Heart left ventricle (tissue), 16 donors: ENCODE measurements at places on chromosomes 6 and 20.

DNA sequence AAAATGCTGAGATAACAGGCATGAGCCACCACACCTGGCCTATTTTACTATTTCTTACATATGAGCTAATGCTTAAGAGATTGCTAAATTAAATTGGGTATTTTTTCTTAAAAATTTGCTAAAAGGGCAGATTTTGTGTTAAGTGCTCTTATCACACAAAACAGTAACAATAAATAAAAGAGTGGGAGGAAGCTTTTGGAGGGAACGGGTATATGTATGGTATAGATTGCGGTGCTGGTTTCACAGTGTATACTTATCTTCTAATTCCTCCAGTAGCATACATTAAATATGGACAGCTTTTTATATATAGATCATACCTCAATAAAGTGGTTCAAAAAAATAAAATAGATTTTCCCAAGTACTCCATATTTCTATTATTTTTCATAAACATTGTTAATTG, 39.4 kb upstream of the FABP7 start:
- DNase-seq: no peak
- no peak overlapping the region for H3K27ac ChIP-seq
- no peaks in the 10 kb centered on the region for H3K4me1 ChIP-seq
- H3K36me3 ChIP-seq: no peaks in the 10 kb centered on the region

- no peaks in the 10 kb centered on the region for H3K27me3 ChIP-seq
- H3K4me3 ChIP-seq: no peak overlapping the region
- no peaks in the 10 kb centered on the region for H3K4me1 ChIP-seq
- no peaks in the 10 kb centered on the region for H3K36me3 ChIP-seq
- no peak overlapping the region for H3K27ac ChIP-seq
Observed at GRCh38 chr20:45607810-45608209, 21.7 kb upstream of the WFDC10A start.

DNA sequence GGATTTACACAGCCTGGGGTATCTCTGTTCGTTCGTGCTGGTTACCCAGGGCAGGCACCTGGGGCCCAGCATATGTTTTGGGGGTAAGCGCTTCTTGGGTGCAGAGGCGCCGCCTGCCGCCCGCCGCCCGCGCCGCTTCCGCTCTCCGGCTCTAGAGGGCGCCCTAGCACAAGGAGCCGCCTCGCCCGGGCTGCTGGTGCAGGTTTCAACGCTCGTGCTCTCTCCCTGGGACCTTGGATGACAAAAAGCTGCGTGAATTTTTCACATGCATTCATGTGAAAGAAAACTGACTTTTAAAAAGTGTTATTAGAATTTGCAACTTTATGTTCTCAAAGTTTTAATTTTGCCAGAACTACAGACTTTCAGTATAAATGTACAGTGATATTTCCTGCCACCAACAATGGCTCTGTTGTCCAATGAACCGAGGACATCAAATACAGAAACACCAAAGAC, 32.5 kb downstream of the PRR18 start:
- H3K27me3 ChIP-seq: peaks cover 9% of the 10 kb centered on the region
- no peak overlapping the region for H3K27ac ChIP-seq
- DNase-seq: peak; percentile 65
- no peaks in the 10 kb centered on the region for H3K36me3 ChIP-seq
- no peaks in the 10 kb centered on the region for H3K4me1 ChIP-seq
- no peak overlapping the region for H3K4me3 ChIP-seq

DNA sequence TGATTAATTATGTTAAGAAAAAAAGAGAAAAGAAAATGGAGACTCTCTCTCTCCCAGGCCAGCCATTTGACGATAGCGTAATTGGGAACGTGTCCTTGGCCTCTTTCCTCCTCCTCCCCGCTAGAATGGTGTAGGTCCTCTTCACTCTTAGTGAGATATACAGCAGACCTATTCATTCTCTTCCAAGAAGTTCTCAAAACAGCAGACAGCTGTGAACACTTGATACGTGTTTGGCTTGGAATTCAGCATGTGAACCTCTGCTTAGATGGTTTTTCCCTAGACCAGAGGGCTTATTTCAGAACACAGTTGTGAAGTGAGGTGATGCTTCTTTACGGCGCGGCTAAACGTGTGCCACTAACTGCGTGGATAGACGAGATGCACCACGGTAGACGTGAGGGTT, 32.6 kb upstream of the TULP4 start:
- no peak overlapping the region for H3K4me3 ChIP-seq
- H3K27ac ChIP-seq: no peak overlapping the region
- H3K27me3 ChIP-seq: no peaks in the 10 kb centered on the region
- no peak for DNase-seq

- H3K4me1 ChIP-seq: peaks cover 27% of the 10 kb centered on the region
- H3K4me3 ChIP-seq: no peak overlapping the region
- no peaks in the 10 kb centered on the region for H3K36me3 ChIP-seq
- H3K27ac ChIP-seq: peak overlapping the region; percentile 39
- no peak for DNase-seq
Observed at GRCh38 chr6:157768304-157768703, 54.7 kb upstream of the SNX9 start.

- no peaks in the 10 kb centered on the region for H3K36me3 ChIP-seq
- no peaks in the 10 kb centered on the region for H3K4me1 ChIP-seq
- H3K27me3 ChIP-seq: no peaks in the 10 kb centered on the region
Observed at GRCh38 chr20:23995905-23996666, 7.5 kb upstream of the GGTLC1 start.

GRCh38 chr6:23728707-23729106, 397.3 kb upstream of the NRSN1 start:
- no peak for DNase-seq
- no peaks in the 10 kb centered on the region for H3K27me3 ChIP-seq
- no peak overlapping the region for H3K27ac ChIP-seq
- no peaks in the 10 kb centered on the region for H3K4me1 ChIP-seq
- no peak overlapping the region for H3K4me3 ChIP-seq

- DNase-seq: no peak
- H3K36me3 ChIP-seq: no peaks in the 10 kb centered on the region
- H3K4me1 ChIP-seq: no peaks in the 10 kb centered on the region
- H3K4me3 ChIP-seq: no peak overlapping the region
- no peak overlapping the region for H3K27ac ChIP-seq
Observed at GRCh38 chr20:47717421-47717820, 67.9 kb downstream of the SULF2 start.

- no peak overlapping the region for H3K27ac ChIP-seq
- no peaks in the 10 kb centered on the region for H3K36me3 ChIP-seq
- no peak overlapping the region for H3K4me3 ChIP-seq
- DNase-seq: no peak
- H3K4me1 ChIP-seq: no peaks in the 10 kb centered on the region
Observed at GRCh38 chr6:106163446-106163965, 77.4 kb downstream of the PRDM1 start.

DNA sequence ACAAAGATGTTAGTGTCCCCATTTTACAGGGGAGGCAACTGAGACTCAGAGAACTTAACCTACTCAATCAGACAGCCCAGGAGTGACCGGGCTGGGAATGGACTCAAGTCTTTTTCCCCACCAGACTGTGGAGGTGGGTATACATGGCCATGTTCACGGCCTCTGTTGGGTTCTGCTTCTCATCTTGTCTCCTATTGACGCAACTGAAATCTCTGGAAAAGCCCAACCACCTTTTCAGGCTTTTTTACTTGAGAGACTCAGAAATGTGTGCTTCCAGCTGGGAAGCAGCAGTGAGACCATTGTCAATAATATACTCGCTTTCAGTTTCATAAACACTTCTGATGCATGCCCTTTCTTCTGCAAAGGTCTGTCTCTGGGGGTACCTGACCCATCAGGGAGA, 70.7 kb downstream of the SOBP start:
- peak; percentile 32 for DNase-seq
- peak overlapping the region; percentile 68 for H3K27ac ChIP-seq
- no peak overlapping the region for H3K4me3 ChIP-seq
- no peaks in the 10 kb centered on the region for H3K36me3 ChIP-seq

- DNase-seq: peak; percentile 3
- no peaks in the 10 kb centered on the region for H3K4me1 ChIP-seq
- H3K4me3 ChIP-seq: no peak overlapping the region
- no peak overlapping the region for H3K27ac ChIP-seq
Observed at GRCh38 chr6:40343877-40344565, 243.1 kb downstream of the LRFN2 start.

DNA sequence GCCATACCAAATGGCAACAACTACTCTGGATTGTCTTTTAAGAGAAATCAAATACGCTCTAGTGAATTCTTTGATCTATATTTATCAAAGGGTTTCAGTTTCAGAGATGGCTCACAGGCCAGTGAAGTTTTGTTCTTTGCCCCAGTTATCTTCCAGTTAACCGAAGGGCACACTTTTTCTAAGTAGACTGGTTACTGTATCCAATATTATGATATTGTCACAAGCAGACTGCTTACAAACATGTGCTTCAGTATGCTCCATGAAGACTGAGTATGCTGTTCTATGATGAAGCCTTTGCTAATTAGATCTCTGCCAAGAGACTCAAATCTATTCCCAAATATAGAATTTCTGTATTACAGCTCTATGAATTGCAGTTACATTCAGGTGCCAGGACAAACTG, 181.1 kb downstream of the REV3L start:
- H3K27me3 ChIP-seq: no peaks in the 10 kb centered on the region
- no peak overlapping the region for H3K27ac ChIP-seq
- DNase-seq: no peak
- H3K4me3 ChIP-seq: no peak overlapping the region
- H3K36me3 ChIP-seq: peaks cover 58% of the 10 kb centered on the region

DNA sequence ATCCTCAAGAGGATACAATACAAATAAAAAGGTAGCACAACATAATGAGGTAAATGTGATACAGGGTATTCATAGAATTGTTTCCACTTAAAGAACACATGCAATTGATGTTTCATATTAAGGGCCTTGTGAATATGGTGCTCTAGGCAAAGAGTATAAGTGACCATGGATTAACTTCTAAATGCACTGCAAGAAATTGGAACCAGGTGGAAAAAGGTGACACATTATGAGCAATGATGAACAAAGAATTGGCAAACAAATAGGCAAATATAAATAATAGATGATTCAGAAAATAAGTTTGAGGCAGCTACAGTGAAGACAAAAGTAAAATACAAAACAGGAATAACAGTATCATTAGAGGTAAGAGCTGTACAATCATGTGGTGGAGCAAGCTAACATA, 192.0 kb downstream of the GRIK2 start:
- no peak overlapping the region for H3K27ac ChIP-seq
- no peak overlapping the region for H3K4me3 ChIP-seq
- H3K4me1 ChIP-seq: no peaks in the 10 kb centered on the region
- no peaks in the 10 kb centered on the region for H3K27me3 ChIP-seq
- H3K36me3 ChIP-seq: no peaks in the 10 kb centered on the region

DNA sequence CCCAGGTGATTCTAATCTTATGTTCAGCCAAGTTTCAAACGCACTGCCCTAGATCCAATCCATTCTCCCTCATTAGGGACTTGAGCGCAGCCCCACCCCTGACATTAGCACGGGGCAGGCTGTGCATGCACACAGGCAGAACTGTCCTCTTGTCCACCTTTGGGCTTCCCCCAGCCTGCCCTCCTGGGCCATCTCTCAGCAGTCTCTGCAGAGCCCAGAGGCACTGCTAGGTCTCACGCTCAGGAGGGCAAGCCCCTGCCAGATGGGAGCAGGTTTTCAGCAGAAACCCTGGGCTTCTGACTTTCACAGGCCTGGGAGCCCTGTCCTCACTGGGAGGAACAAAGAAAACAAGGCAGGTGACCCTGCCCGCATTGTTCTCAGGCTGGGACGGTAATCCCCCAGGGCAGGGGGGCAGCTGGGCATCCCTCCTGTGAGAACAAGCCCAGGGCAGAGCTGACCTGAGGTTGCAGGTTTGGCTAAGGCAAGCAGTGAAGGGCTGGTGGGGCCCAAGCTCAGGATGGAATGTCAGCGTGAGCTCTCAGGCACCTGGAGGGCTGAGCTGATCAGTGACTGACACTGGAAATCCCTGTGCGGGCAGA, 24.5 kb downstream of the KCNK5 start:
- no peaks in the 10 kb centered on the region for H3K36me3 ChIP-seq
- H3K4me3 ChIP-seq: no peak overlapping the region
- no peaks in the 10 kb centered on the region for H3K4me1 ChIP-seq
- no peak overlapping the region for H3K27ac ChIP-seq

- no peaks in the 10 kb centered on the region for H3K4me1 ChIP-seq
- no peaks in the 10 kb centered on the region for H3K27me3 ChIP-seq
- peaks cover 6% of the 10 kb centered on the region for H3K36me3 ChIP-seq
- no peak for DNase-seq
- no peak overlapping the region for H3K27ac ChIP-seq
Observed at GRCh38 chr20:35240811-35241293, 14.4 kb downstream of the MMP24 start.

GRCh38 chr6:134698228-134698627, 251.7 kb downstream of the ALDH8A1 start:
- no peak overlapping the region for H3K27ac ChIP-seq

DNA sequence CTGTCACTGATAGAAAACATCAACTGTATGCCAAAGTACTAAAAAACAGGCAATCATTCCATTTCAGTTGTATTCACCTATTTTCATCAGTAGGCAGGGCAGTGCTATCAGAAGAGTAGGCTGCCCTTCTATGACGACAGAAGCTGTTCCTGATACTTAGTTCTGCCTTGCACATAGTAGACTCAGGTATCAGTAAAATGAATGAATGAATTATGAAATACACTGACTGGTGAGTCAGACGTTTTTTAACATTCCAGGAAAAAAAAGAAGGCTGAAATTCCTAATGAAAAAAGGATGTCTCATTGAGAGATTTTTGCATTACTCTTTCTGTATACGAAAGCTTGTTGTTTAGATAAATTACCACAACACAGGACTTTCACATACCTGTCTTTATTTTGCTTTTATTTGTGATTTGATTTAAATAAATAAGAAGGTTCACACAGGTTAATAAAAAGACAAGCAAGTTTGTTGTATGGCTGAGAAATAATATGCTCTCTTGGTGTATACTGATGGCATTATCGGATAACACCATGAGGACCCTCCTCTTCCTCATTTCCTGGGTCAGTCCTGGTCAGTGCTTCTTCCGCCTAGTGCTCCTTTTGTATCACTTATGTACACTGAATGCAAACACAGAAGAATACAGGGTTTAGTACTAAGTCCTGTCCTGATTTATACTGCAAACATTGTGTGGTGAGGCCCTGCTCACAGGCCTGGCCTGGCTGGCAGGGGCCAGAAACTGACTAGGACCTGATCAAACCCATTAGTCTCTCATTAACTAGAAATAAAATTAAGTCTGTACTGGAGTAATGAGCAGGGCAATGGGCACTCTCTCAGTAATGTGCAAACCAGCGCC, 39.4 kb upstream of the SPDEF start:
- H3K36me3 ChIP-seq: peaks cover under 1% of the 10 kb centered on the region
- no peak overlapping the region for H3K4me3 ChIP-seq
- peaks cover 3% of the 10 kb centered on the region for H3K4me1 ChIP-seq
- DNase-seq: no peak

- no peak overlapping the region for H3K4me3 ChIP-seq
- no peak for DNase-seq
Observed at GRCh38 chr20:50216543-50217206, 26.0 kb downstream of the CEBPB start.
